ENCODE measurements at places on chromosomes 7 and 10. TPM values are rescaled to one million over a fixed set of nuclear protein-coding genes. Genes with fewer than 3 reads are reported as not detected.

TMEM236 gene
- total RNA-seq, result 2.4 TPM

AVPI1 gene
- total RNA-seq, result 19.7 TPM

EN2 gene
- not detected for total RNA-seq

ELOVL3 gene
- total RNA-seq, result 0.65 TPM

FAM180A gene
- total RNA-seq, result 6.8 TPM

CPA4 gene
- total RNA-seq, result 1.5 TPM

SPAM1 gene
- total RNA-seq, result not detected

VSTM4 gene
- total RNA-seq, result 11.0 TPM

NKX2-3 gene
- total RNA-seq, result not detected

SFRP4 gene
- 37.3 TPM for total RNA-seq

ST8SIA6 gene
- 3.3 TPM for total RNA-seq

DDX21 gene
- total RNA-seq, result 73.4 TPM

ZNF727 gene
- total RNA-seq, result 3.0 TPM

OR6V1 gene
- not detected for total RNA-seq

PITX3 gene
- 0.29 TPM for total RNA-seq

PGAM2 gene
- 0.79 TPM for total RNA-seq

PON1 gene
- 0.42 TPM for total RNA-seq

GBX1 gene
- not detected for total RNA-seq

NPFFR1 gene
- total RNA-seq, result 0.21 TPM

SYT15 gene
- 20.1 TPM for total RNA-seq

ATOH7 gene
- not detected for total RNA-seq
